ENCODE measurements at places on chromosomes 5 and 9.

DNA sequence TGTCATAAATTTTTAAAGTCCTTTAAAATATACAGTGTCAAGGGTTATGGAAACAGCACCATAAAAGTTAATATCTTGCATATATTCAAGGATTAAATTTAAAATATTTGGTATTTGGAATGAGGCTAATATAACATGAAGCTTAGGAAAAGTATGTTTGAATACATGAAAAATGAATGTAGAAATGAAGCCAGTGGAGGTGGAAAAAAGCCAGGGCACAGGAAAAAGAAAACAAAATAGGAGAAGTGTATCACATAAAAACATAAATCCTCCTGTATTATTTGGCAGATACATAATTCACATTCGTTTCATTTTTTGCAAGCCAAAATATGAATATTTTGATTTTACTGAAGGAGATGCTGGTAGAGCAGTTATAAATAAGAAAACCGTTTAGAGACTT lies 587.0 kb upstream of the ZNF608 start:
- no peak for DNase-seq

GRCh38 chr9:33051144-33051543 lies 25.3 kb downstream of the SMU1 start:
- DNase-seq = no peak

GRCh38 chr9:90523958-90524357 lies 118.7 kb downstream of the DIRAS2 start:
- DNase-seq = no peak

- DNase-seq = no peak
Observed at GRCh38 chr9:101707721-101708120, 30.7 kb downstream of the GRIN3A start.

- no peak for DNase-seq
Observed at GRCh38 chr5:89301321-89302025, 418.5 kb upstream of the MEF2C start.

- DNase-seq = no peak
Observed at GRCh38 chr5:178272591-178272990, 40.0 kb upstream of the PHYKPL start.

- no peak for DNase-seq
Observed at GRCh38 chr5:79820648-79821047, 131.0 kb downstream of the CMYA5 start.

- DNase-seq = peak; percentile 9
Observed at GRCh38 chr5:170571875-170572852, 68.3 kb downstream of the KCNIP1 start.

DNA sequence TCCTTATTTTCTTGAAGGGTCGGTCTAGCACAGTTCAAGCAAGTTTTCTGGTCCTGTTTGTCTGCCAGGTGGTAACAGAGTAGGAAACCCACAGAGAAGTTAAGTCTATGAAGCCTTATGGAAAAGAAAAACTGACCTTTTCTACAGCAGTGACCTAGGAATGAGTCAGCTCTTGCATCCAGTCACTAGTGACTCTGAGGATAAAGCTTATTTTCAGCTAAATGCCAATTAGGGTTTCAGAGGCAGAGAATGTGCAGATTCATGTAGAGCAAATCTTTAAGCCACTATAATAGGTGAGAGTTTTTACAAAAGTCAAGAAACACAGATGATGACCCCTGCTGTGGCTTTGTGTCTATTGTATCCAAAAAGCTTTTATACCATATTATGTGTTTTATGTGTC lies 100.7 kb downstream of the CWC27 start:
- DNase-seq = no peak

DNA sequence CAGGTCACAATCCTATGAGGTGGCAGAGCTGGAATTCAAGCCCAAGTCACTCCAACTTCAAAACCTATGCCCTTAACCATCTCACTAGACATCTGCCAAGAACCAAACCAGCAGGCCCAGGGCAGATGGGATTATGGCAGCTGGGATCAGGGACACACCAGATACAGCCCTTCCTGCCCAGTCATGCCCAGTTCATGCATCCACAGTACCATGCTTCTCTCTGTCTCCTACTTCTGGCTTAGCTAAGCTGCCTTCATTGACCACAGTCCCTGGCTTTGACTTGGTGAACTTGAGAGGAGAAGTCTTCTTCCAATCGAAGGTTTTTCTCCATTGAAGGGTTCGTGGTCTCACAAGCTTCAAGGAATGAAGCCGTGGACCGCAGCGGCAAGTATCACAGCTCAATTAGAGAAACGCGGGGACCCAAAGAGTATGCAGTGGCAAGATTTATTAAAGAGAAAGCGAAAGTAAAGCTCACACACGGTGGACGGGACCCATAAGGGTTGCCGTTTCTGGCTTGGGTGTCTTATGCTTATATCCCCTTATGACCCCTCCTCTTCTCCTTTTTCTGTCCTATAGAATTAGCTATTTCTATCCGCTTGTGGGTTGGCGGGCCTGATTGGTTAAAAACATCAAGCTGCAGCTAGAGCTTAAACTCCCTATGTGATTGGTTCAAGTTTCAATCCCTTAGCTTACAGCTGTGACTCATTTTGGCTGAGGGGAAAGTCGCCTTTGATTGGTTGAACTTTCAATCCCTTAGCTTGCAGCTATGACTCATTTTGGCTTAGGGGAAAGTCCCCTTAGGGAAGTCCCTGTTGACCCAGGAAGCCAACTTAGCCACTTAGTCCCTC lies 101.2 kb downstream of the TRIM36 start:
- no peak for DNase-seq

- DNase-seq = no peak
Observed at GRCh38 chr5:73312146-73312871, 136.3 kb downstream of the FOXD1 start.

- DNase-seq = no peak
Observed at GRCh38 chr9:136840140-136840876, 2.0 kb upstream of the AJM1 start.

GRCh38 chr5:142881784-142882126 lies 111.6 kb downstream of the ARHGAP26 start:
- no peak for DNase-seq

DNA sequence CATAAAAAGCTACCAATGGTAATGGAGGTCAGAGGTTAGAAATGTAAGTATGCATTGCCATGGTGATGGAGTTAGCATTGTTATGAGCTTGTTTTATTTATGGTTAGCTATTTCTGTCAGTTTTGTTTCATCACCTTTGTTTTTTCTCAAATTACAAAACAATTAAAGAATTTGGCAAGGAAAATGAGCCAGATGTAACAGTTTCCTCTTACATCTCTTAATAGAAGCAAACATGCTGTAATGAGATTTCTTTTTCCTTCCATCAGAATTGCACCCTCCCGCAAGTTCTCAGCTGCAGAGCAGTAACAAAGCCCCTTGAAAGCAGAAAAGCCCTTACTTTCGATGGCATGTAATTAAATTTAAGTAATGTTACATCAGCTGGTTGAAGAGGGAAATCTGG lies 233.0 kb downstream of the SGCD start:
- DNase-seq = no peak

GRCh38 chr5:150616024-150616470 lies 24.4 kb upstream of the SYNPO start:
- DNase-seq = no peak

GRCh38 chr5:160171666-160172065 lies 52.4 kb upstream of the PWWP2A start:
- no peak for DNase-seq

- no peak for DNase-seq
Observed at GRCh38 chr9:124652615-124653393, 118.3 kb downstream of the NR6A1 start.

GRCh38 chr9:134992755-134993124 lies 75.0 kb upstream of the FCN1 start:
- DNase-seq = no peak

DNA sequence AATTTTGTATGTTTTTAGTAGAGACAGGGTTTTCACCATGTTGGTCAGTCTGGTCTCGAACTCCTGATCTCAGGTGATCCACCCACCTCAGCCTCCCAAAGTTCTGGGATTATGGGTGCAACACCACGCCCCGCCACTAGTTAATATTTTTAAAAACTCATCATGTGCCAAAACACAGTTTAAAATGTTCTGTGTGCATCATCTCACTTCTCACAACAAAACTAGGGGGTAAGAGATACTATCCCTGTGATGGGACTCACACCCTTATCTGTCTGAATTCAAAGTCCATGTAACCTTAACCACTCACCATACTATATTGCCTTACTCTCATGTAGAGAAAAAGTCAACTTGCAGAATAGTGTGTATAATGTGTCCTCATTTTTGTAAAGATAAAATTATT lies 2.6 kb downstream of the PKD2L2 start:
- DNase-seq = no peak

- no peak for DNase-seq
Observed at GRCh38 chr5:31598640-31599611, 40.0 kb upstream of the PDZD2 start.

- no peak for DNase-seq
Observed at GRCh38 chr5:65244031-65244430, 237.7 kb downstream of the ADAMTS6 start.

DNA sequence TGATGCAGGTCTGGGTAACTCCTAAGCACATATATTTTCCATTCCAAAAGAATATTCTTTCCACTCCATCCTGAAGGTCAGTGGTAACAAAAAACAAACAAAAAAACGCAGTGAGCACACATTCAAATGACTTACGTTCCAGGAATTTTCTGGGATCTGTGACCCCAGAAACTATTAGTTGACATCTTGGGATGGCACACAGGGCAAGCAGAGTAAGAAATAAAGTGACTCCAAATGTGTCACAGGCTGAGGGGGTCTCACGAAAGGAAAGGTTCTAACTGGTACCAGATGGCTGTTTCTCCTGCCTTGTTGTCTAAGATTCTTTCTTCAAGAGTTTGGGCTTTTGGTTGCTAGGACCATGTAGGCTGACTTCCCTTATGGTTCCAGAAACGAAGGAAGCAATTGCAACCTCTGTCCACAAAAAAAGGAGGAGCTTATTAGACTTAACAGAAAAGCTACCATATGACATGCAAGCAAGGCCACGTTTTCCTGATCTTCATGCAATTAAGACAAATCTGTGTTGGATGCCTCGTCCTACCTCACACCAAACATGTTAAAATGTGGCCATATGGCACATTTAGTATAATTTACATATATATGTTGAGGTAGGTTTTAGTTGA lies 32.7 kb downstream of the PTGS1 start:
- DNase-seq = no peak

DNA sequence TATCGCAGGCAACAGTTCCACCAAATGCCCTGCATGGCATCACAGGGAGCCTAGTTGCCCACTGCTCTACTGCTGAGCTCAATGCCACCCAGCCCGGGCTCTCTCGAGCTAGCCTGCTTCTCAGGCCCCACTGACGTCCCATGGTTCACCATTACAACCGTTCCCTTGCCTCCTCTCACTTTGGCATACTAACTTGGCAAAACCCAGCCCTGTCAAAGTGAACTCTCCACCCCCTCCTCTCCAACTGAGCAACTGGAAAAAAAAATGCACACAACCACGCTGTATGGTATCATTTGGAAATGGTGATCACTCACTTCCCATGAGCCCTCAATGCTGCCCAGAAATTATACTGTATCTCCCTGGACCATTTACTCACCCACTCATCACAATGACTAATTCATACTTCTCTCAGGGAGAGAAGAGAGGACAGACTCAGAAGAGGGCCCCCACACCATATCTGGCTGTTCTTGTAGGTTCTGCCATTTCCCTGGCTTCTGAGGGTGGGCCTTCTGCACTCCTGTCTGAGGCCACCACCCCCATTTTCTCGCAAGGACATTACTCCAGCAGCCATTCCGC lies 51.4 kb upstream of the RARS1 start:
- no peak for DNase-seq

- DNase-seq = no peak
Observed at GRCh38 chr5:65066387-65067146, 297.8 kb downstream of the CWC27 start.

Measured in stimulated activated CD4-positive, alpha-beta T cell treated with anti-CD3 and anti-CD28 coated beads, Interleukin-1b, Interleukin-23, amount 100 ng/mL, for 1 hour (primary cell).